IMR-90 (cell line): ENCODE measurements at places on chromosomes 11 and 22.

DNA sequence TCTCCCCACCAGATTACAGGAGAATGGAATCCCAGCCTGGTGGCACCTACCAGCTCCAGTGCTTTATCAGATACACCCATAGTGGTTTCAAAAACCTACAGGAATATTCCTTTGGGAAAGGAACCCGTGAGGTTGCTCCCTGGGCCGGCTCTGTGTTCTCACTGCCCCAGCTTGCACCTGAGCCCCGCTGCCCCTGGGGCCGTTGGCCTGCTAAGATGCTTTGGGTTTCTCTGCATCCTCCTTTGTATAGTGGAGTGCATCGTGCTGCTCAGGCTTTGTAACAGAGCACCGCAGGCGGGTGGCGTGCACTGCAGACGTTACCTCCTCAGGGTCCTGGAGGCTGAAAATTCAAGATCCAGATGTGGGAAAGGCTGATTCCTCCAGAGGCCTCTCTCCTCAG is 414.1 kb downstream of the BRD1 start:
- no peak for DNase-seq

- no peak for DNase-seq
Measured at GRCh38 chr11:68411501-68411991, 49.0 kb upstream of the PPP6R3 start.

DNA sequence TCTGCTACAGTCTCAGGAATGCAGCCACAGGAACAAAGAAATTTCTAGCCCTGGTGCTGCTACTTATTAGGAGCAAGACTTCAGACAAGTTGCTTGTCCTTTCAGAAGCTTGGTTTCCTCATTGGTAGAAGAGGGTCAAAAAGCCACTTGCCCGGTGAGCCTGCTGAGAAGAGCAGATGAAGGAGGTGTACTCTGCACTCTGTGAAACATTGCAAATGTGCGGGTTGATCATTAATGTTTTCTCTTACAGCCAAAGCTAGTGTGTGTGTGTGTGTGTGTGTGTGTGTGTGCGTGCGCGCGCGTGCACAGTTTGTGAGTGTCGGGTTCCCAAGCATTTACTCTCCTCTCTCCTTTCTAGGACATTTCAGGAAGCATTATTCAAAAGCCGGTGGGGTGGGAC is 86.3 kb upstream of the NNMT start:
- DNase-seq: no peak

DNA sequence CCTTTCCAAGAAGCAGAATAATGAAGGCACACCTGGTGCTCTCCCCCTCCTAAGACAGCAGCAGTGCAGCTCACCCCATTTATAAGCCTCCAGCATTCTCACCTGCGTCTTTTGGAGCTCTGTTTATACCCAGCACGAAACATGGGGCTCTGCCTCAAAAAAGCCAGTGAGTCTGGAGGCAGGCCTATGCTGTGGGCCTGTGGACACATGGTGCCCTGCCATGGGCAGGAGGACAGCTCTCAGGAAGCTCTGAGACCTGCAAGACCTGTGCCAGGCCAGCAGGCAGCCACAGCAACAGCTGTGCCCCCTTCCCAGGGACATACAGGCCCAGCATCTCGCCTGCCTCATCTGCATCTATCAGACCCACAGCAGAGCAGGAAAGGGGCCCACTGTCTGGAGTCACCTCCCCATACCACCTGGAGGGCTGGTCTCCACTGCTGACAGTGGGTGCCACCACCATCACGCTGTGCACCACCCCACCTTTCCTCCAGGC is 64.2 kb downstream of the DGCR2 start:
- DNase-seq: no peak

DNA sequence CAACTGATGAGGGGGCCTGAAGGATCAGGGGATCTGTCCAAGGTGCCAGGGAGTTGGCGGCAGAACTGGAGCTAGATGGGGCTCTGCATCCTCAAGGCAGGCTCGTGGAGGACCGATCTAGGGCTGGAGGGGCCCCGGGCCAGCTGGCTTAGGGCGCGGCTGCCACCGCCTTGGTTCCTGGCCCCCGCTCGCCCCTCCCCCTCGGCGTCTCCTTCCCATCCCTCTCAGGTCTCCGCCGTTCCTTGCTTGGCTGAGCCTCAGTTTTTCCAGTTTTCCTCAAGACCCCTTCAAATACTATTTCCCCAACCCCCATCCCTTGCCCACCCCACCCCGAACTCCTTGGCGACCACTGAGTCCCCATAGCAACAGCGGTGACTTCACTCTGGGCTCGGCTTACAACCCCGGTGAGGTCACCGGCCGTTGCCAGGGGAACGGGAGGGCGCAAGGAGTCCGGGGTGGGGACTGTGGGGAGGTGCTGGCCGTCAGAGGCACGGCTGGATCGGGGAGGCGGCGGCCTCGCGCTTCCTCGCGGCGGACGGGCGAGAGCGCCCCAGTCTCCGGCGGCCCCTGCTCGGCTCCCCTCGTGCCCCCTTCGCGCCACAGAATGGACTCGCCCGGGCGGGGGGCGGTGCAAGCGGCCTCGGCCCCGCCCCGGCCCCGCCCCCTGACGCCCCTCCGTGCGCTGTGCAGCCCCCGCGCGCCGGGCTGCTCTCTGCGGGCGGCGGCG is 7.5 kb downstream of the FREY1 start:
- DNase-seq: peak; percentile 90

DNA sequence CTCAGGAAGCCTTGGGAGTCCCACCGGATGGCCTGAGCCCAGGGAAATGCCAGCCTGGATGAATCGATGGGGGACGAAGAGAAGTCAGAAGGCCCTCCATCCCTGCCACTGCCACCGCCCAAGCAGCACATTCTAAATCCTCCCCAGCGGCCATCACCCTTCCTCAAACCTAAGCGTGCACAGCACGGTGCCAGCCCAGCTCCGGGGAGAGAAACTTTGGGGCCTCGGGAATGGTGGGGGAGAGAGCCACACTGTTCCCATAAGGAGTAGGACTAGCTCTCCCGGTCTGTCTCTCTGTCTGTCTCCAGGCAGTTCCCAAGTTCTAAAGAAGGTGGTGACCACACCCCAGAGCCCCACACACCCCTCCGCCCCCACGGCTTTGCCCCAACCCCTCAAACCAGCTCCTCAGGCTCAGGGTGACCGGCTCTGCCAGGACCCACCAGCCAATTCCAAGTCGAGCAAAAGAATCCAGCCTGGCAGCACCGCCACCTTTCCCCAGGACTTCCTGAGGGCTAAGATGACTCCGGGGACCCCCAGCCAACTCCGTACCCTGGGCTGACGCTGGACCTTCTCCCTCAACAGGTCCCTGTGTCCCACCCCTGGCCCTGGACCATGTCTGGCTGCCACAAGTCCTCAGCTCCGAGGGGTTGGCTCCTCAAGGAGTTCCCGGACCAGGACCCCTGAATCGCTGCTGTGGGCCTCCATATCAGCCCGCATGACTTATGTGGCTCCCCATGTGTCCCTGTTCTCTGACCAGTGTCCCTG is 2.7 kb downstream of the AHNAK start:
- no peak for DNase-seq

GRCh38 chr11:123193742-123194141 is 1.3 kb downstream of the CLMP start:
- DNase-seq: no peak

GRCh38 chr11:45233121-45233803 is 52.9 kb downstream of the SYT13 start:
- DNase-seq: peak; percentile 37

DNA sequence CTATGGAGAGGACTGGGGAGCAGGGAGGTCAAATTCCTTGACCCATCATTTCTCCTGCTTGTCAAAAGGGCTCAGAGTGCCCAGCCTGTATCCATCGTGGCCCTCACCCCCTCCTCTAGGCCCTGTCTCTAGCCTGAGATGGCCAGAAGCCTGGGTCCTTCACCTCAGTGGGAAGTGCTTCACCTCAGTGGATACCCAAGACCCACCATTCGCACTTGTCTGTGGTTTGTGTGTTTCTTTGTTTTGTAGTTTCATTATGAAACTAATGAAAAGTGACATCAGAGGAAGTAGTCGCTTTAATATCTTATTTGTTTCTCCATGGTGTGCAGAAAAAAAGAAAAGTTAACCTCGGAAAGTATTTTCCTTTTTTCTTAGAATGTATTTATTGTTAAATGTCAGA is 194.0 kb upstream of the CADM1 start:
- no peak for DNase-seq

DNA sequence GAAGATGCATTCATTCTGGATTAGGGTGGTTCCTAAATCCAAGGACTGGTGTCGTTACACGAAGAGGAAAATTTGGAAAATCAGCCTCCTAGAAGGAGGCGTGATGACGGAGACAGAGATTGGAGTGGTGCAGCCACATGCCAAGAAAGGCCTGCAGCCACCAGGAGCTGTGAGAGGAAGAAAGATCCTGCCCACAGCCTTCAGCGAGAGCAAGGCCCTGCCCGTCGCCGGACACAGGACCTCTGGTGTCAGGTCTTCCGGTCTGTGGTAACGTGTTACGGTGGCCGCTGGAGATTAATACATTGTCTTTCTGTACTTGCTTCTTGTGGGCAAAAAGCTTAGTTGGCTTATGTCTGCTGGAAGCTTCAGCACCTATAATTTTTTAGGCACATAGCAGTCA is 1045.8 kb downstream of the BRD1 start:
- no peak for DNase-seq

GRCh38 chr11:70128435-70128906 is 50.4 kb downstream of the ANO1 start:
- no peak for DNase-seq

GRCh38 chr22:38710351-38710750 is 4.6 kb downstream of the GTPBP1 start:
- DNase-seq: no peak

GRCh38 chr22:37400719-37401118 is 26.6 kb downstream of the ELFN2 start:
- DNase-seq: no peak

DNA sequence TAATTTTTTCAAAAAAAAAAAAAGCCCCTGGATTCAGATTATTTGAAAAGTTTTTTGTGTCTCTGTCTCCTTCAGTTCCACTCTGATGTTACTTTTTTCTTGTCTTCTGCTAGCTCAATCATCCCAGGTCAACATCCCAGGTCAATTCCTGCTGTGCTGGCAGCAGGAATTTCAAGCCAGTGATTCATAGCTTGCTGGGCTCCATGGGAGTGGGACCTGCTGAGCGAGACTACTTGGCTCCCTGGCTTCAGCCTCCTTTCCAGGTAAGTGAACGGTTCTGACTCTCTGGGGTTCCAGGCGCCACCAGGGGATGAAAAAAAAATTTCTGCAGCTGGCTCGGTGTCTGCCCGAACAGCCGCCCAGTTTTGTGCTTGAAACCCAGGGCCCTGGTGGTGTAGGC is 31.4 kb downstream of the PLAAT5 start:
- DNase-seq: no peak

GRCh38 chr11:121907379-121907778 is 208.6 kb downstream of the BLID start:
- DNase-seq: no peak

GRCh38 chr22:33023153-33023827 is 34.9 kb downstream of the SYN3 start:
- DNase-seq: no peak

DNA sequence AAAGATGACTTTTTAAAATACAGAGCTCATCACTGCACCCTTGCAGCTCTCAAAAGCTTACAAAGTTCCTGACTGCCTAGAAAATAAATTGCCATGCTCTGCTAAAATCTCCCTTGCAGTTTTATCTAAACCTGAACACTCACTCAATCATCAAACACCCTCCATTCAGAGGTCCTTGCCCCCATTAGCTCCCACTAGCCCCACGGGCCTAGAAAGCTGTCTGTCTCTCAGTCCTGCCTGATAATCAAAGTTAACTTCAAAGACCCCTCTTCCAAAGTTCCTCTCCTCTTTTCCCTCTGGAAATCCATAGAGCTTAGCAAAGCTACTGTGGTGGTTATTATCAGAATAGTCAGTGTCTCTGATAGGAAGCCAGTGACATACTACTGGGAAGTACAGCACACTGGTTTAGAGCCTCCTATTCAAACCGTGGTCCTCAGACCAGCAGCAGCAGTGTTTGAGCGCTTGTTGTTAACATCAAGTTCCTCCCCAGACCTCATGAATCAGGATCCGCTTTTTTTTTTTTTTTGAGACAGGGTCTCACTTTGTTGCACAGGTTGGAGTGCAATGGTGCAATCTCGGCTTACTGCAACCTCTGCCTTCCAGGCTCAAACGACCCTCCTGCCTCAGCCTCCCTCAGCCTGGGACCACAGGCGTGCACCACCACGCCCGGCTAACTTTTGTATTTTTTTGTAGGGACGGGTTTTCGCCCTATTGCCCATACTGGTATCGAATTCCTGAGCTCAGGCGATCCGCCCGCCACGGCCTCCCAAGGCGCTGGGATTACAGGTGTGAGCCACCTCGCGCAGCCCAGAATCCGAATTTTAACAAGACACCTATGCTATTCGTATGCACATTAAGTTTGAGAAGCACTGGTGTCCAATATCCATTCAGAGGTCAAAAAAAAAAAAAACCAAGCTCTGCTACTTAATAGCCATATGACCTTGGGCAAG is 1.2 kb downstream of the NDUFC2 start:
- DNase-seq: no peak

GRCh38 chr11:55966391-55966790 is 3.4 kb downstream of the OR10AG1 start:
- no peak for DNase-seq

- no peak for DNase-seq
Measured at GRCh38 chr22:38793317-38793716, 626 bp downstream of the DNAL4 start.

GRCh38 chr11:96329419-96329818 is 13.6 kb downstream of the MAML2 start:
- DNase-seq: no peak
